ENCODE measurements at places on chromosomes 2 and 18. TPM values are rescaled to one million over a fixed set of nuclear protein-coding genes. Genes with fewer than 3 reads are reported as not detected.
A peak's percentile ranks its signal among the peaks of the same experiment; 100 is the strongest.

DNA sequence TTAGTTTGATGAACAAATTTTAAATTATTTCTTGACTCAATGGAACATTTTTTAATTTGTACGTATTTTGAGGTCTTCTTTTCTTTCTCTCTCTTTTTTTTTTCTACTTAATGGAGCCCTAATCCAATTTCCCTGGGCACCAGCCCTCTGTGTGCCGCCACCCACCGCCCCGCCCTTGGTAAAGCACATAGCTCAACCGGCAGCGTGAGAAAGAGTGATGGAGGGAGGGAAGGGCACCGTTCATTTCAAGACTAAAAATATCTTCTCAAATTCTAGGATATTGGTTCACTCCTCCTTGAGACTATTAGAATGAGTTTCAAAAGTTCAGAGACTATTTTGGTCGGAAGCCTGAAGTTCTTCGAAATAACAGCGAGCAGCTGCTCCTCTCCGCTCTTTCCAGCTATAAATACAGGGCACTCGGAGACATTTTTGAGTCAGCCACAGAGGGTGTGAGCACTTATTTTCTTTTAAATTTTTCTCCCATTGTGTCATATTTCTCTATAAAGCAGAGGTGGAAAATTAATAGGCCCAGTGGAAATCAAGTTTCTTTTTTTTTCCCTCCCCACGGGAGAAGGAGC is 731.7 kb upstream of the ID2 start:
- no peak for ATAC-seq

GRCh38 chr2:27236136-27236535 is 19.0 kb downstream of the CAD start:
- no peak for ATAC-seq

DNA sequence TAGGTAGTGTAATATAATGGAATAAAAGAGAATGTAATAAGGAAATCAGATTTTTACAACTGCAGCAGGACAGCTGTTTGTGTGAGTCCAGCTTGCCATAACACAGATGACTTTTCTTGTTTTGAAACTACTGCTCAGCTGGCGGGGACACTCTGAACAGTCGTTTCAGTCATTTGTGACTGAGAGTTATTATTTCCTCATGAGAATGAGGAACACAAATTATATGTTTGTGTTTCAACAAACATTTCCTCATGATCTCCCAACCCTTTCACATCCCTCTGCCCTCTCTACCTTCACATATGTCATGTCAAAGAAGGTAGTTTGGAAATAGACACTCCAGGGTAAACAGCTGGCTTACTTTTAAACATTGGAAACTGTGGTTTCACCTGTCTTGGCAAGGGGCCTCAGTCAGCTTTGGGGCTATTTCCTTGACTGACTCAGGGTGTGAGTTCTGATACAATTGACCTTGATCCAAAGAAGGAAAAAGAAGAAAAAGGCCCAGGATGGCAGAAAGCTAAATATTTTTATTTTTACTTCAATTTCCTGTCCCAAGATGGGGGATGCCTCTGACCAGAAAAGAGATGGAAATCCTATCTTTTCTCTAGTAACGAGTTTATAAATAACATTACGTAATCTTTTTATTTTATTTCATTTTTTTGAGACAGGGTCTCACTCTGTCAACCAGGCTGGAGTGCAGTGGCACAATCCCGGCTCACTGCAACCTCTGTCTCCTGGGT is 593 bp downstream of the SP140L start:
- no peak for ATAC-seq

Gene PDCL3
- 48.4 TPM for total RNA-seq

- no peak for ATAC-seq
Measured at GRCh38 chr2:27194538-27195354, 17.1 kb upstream of the ATRAID start.

DNA sequence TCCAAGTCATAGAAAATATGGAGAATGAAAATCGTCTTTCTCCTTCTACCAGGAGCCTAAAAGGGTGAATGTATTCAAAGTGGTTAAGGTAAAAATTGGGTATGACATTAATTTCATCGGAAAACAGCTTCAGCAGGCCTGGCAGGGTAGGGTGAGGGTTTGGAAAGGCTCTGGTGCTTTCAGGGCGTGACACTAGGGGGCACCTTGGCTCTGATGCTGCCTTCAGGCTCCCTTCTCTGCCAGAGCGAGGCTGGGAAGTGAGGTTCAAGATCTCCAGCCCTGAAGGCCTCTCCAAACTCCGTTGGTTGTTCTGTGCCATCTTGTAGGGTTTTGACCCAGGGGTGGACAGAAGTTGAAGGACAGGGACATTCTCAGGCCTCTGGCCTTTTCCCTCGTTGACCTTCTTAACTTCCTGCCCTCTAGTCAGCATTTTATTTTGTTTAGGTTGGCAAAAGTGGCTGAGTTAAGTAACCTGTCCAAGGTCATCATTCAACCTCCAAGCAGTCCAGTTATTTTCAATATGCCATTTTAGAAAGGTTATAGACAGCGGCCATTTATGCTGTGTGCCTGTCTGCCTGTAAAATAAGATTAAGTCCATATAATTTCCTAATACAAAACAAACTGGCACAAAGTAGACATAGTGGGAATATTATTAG is 40.3 kb downstream of the EML6 start:
- no peak for ATAC-seq

Gene SLC66A2
- 36.4 TPM for total RNA-seq

Gene TTC32
- 17.1 TPM for total RNA-seq

DNA sequence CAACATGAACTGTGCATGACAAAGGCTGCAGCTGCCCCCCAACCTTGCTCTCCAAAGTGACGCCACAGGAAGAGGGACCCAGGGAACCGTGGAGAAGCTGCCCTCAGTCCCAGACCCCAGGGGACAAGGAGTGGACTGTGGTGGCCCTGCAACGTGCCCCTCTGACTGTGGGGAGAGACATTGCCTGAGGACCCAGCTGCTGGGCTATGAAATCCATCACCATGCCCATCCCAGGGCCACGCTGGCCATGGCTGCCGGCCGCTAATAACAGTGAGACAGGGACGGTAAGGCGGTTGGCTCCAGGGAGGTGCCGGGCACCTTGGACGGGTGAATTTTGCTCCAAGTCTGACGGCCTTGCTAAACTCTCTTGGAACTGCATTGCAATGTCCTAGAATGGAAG is 211.3 kb upstream of the HDAC4 start:
- no peak for ATAC-seq

GRCh38 chr2:22947741-22948140 is 437.2 kb upstream of the KLHL29 start:
- ATAC-seq, result no peak

Gene WDCP
- total RNA-seq, result 6.3 TPM

Gene SERPINB10
- total RNA-seq, result not detected

- ATAC-seq, result no peak
Measured at GRCh38 chr2:70574109-70574508, 20.5 kb upstream of the TGFA start.

Gene OTX1
- not detected for total RNA-seq

Gene FER1L5
- not detected for total RNA-seq

GRCh38 chr2:58127111-58127510 is 80.5 kb downstream of the VRK2 start:
- ATAC-seq, result no peak

Gene PDE1A
- total RNA-seq, result 12.8 TPM

Gene REG3A
- not detected for total RNA-seq

DNA sequence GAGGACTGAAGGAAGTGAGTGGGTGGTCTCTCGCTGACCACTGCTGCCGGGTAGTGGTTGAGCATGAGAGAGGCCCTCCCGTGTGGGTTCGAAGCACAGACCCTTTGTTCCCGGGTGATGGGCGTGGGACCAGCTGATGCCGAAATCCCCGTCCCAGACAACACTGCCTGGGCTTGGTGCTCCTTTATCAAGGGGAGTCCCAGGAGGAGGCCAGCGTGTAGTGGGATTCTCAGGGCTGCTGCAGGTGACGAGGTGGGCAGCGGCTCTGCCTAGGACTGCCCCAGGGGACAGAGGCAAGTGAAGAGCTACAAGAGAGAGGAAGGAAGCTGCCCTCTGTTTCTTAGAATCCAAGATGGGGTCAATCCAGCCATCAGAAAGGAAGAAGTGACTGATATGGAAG is 251.3 kb upstream of the PXDN start:
- ATAC-seq, result no peak

Gene EPHA4
- total RNA-seq, result 41.2 TPM

Gene ANKRD29
- total RNA-seq, result 11.6 TPM

DNA sequence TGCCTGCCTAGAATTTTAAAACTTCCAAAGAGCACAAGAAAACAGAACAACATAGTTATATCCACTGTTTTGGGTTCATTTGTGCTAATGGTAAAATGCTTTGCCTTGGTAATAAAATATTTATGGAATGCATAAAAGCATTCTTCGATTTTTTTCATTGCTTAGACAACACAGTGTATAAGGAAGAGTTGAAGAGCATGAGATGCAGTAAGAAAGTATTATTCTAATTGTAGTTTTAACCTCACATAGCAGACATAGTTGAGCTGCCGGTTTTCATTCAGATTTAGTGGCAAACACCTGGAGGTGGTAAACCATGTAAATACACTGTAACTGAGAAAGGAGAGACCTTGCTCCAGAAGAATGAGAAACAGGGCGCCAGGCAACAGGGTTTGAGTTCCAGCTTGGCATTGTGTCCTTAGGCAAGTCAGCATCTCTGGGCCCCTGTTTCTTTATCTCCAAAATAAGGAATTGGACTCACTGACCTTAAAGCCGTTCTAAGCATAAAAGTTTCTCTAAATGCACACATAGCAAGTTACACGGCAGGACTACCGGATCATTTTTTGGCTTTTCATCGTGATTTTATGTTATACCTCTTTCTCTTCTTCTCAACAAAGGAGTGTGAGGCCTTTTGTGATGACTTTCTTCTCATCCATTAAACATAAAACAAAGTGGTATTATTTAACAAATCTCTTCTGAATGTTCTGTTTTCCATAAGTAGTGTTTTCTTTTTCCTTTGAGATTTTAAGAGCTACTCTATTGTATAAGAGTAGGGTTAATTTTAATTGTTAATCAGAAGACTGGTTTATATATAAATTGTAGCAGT is 7.9 kb downstream of the UGP2 start:
- no peak for ATAC-seq

Gene SLC40A1
- total RNA-seq, result 46.2 TPM

GRCh38 chr2:218323526-218324472 is 31.5 kb upstream of the TMBIM1 start:
- peak; percentile 18 for ATAC-seq

DNA sequence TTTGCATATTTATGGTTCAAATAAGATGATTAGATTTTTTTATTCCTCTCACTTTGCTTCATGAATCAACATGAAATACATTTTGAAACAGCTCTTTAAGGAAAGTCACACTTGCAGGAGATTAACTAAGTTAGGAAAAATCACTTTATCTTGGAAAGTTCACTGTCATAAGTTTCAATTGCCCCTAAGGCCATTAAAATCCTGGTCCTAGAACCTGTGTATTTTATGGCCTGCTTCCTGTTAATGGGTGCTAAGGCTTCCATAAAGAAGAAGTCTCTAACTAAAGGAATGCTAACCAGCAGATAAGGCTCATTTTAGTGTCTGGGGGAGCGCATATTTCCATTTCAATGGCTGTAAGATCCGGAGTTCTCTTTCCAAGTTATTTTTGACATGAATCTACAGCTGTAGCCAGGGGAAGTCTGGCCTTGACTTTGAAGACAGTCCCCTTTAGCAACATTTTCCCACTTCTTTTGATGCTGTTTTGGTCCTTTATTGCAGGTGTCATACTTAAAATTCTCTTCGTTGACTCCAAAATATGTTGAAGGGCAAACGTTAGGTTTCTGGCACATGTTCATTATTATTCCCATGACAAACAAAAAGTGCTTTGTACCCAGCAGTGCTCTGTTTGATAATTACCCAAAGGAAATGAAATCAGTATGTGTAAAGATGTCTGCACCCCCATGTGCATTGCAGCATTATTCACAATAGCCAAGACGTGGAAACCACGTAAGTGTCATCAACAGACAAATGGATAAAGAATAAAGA is 34.4 kb upstream of the SH3BP4 start:
- no peak for ATAC-seq

Gene SLC4A3
- 12.6 TPM for total RNA-seq

Gene TTC27
- total RNA-seq, result 12.4 TPM

GRCh38 chr2:167869200-167869599 is 378.2 kb downstream of the STK39 start:
- no peak for ATAC-seq

GRCh38 chr18:8140841-8141501 is 468.3 kb upstream of the RAB12 start:
- peak; percentile 73 for ATAC-seq

DNA sequence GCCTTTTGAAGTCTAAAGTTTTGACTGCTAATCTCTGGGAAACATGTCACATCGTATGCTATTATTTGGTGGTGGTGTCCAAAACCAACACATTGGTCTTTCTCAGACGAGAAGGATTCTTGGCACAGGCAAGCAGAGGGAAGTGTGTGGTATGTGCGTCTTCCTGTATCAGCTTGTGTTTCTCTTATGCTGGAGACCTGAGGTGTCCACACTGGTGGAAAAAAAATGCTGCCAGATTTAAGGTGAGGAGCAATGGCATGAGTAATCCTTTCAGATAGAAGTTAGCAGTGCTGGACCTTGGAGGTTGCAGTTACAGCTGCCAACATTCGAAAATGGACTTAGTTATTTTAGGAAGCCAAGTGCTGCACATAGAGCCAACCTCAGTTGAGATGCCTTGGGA is 11.7 kb upstream of the FHL2 start:
- ATAC-seq, result no peak

Gene SERPINB4
- total RNA-seq, result not detected

Gene RGPD3
- total RNA-seq, result 0.62 TPM

DNA sequence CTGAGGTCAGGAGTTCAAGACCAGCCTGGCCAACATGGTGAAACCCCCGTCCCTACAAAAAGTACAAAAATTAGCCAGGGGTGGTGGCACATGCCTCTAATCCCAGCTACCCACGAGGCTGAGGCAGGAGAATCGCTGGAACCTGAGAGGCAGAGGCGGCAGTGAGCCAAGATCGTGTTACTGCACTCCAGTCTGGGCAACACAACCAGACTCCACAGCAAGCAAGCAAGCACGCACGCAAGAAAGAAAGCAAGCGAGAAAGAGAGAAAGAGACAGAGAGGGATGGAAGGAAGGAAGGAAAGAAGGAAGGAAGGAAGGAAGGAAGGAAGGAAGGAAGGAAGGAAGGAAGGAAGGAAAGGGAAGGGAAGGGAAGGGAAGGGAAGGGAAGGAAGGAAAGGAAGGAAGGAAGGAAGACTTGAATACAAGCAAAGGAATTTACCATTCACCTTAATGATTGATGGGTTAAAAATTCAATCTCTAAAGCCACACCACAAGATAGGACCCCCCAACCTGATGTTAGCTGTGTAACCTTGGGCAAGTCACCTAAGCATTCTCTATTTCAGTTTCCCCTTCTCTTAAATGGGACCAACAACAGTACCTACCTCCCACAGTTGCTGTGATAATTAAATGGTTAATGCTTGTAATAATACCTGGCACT is 181.7 kb downstream of the ATAD2B start:
- ATAC-seq, result no peak

- ATAC-seq, result no peak
Measured at GRCh38 chr18:72107647-72108383, 436.3 kb downstream of the CBLN2 start.

- no peak for ATAC-seq
Measured at GRCh38 chr2:23387845-23388244, 2.9 kb downstream of the KLHL29 start.

Gene SS18
- total RNA-seq, result 86.4 TPM

DNA sequence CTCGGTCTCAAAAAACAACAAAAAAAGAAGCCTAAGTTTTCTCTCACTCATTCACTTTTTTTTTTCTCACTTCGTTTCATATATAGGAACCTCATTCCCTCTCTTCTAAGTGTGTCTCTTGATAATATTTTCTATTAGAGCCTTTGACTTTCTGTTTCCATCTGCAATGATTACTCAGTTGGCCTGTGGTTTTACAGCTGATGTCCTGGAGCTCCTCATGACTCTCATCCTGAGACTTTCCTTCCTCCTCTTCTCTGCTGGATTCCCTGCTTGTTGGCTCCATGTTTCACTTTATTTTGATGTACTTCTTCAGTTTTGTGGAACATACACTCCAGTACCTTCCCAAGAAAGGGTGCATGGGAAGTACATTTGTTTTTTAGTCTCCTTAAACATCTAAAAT is 154.2 kb upstream of the GATA6 start:
- ATAC-seq, result no peak
